ENCODE measurements at places on chromosomes 5 and 9.
A peak's percentile ranks its signal among the peaks of the same experiment; 100 is the strongest.

DNA sequence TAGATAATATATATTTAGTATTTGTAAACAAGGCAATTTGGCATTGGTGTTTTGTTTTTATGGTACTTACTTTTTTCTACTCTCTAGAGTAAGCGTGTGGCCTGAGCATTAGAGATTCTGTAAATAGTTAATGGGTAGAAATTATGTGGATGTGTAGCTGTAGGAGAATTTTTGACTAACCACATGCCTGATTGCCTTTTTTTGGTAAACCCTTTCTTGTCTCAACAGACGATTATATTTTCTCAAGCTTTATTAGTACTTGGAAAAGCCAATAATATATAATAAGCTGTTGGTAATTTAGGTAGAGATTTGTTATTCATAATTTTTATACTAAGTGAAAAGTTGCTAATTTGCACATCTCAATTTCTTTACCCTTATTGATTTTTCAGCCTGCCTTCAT lies 76.8 kb downstream of the FCHO2 start:
- DNase-seq = no peak

GRCh38 chr5:18203296-18203695 lies 569.0 kb downstream of the TAF11L14 start:
- DNase-seq = no peak

GRCh38 chr9:123927625-123928532 lies 2.0 kb downstream of the DENND1A start:
- no peak for DNase-seq

DNA sequence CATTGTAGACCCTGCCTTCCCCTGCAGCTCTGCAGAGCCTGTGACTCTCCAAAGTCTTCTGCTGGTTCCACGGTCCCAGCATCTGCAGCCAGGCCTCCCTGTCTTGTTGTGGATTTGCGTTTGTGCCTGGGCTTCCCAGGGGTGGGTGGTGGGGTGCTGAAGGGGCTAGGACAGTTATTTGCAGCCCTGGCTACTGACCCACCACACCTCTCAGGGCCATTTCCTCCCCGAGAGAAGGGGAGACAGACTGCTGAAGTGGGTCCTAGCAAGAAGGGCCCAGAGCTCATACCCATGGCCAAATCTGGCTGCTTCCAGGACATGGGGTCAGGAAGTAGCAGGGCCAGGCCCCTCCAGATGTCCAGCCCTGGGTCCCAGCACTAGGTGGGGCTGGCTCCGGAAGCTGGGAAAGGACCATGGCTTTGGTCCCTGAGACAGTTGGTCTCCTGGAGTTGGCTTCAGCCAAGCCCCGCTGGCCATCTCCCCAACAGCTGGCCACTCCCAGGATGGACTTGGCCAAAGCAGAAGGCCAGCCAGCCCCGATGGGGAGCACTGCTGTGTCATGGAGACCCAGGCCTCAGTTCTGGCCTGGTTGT lies 26.3 kb downstream of the GSN start:
- no peak for DNase-seq

- peak; percentile 45 for DNase-seq
These were observed 133.3 kb upstream of the RAI14 start for GRCh38 chr5:34522599-34523386.

- no peak for DNase-seq
These were observed 31.5 kb upstream of the SEMA4D start for GRCh38 chr9:89529243-89530035.

- DNase-seq = no peak
These were observed 42.6 kb downstream of the LARP1 start for GRCh38 chr5:154797762-154798161.

GRCh38 chr5:93327605-93328004 lies 253.4 kb downstream of the NR2F1-AS1 start:
- DNase-seq = no peak

GRCh38 chr9:32716955-32717543 lies 66.3 kb upstream of the TMEM215 start:
- DNase-seq = no peak

DNA sequence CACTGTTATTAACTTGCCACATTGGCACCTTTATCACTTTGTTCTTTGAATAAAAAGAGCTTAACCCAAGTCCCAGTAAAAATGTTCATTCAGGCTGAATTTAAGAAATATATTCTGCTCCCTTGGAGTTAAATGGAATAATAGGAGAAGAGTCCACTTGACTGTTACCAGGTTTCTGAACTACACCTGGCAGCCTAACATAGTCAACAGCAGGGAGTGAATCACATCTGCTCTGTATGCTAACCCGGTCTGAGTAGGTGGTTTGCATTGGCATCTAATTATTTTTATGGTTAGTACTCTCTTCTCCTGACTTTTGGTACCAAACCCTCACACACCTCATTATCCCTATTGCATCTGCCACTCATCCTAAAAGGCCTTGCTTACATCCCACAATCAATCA lies 86.7 kb downstream of the STK32A start:
- no peak for DNase-seq

- no peak for DNase-seq
These were observed 87.9 kb upstream of the GRIA1 start for GRCh38 chr5:153402550-153402949.

Data from GM12892 (cell line).